ENCODE measurements at places on chromosomes 13 and 19.

- DNase-seq = no peak
Measured at GRCh38 chr13:98222081-98222554, 45.0 kb upstream of the RNF113B start.

GRCh38 chr13:32191452-32191998 lies 123.6 kb downstream of the ZAR1L start:
- peak; percentile 0 for DNase-seq

GRCh38 chr19:51784109-51784785 lies 10.7 kb upstream of the FPR3 start:
- no peak for DNase-seq

DNA sequence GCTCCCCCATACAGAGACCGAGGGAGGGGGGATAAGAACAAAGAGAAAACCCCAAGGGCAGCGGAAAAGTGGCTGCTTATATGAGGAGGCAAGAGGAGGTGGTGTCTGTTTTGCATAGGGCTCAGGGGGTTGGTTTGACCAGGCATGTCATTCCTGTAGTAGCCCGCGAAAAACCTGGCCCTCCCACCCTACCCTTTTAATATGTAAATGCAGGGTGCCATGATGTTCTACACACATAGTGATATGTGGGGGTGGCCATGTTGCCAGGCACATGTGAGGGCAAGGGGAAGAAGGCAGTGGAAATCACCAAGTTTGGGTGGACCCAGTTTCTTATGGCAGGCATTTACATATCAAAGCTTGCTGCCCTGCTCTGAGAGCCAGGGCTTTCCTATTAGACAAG lies 203.5 kb upstream of the UBL3 start:
- DNase-seq = peak; percentile 36

DNA sequence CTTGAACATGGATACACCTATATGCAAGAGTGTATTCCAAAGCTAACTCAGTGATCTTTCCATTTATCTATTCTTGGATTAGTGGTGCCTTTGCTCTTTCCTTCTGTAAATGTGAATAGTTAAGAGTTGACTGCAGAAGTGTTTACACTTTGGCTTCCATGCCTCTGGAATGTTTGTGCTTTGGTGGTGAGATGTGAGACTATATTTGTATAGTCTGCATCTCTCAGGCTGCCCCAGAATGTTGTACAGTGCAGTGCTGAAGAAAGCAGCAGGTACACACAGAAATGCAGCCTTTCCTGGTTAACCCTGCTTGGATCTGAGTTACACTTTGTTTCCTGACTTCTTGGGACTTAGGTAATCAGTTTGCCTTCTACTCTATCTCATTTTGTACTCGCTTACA lies 90.2 kb downstream of the DNAJC15 start:
- DNase-seq = no peak

DNA sequence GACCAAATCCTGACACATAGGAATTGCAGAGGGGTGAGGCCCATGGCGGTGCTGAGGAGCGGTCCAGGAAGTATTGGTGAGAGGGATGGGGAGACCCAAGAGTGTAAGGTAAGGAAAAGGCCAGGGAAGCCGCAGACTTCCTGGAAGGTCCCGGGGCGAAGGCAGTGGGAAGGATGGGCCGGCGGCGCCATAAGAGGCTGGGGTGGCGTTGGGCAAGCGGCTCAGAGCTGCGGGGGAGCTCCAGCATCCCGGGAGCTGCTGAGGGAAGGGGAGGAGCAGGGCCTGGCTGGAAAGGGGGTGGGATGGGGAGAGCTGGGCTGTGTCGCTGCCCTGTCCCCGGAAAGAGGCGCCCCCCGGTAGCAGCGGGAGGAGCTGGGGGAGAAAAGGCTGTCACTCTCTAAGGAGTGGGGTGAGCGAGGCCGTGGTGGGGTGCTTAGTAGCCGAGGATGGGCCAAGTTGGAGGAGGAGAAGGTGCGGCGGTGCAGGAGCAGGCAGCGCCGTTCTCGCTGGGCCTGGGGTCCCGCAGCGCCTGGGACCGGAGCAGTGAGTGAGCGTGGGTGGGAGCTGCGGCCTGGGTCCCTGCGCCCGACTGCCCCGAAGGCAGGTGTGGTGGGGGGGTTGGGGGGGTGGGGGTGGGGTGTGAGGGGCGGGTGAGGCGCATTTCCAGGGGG lies 30.7 kb downstream of the C1QTNF9 start:
- DNase-seq = no peak

GRCh38 chr13:50283017-50283416 lies 267.8 kb downstream of the KCNRG start:
- DNase-seq = no peak

- DNase-seq = no peak
Measured at GRCh38 chr19:31648347-31648746, 299.1 kb upstream of the TSHZ3 start.
